Daoy (cell line): ENCODE measurements at places on chromosomes 6 and 20. TPM values are rescaled to one million over a fixed set of nuclear protein-coding genes. Genes with fewer than 3 reads are reported as not detected.

Gene LAMP5
- not detected in 2 replicates for total RNA-seq

Gene MCHR2
- total RNA-seq, result not detected in 2 replicates

Gene BPIFB1
- total RNA-seq, result not detected in 2 replicates

Gene ENPP5
- 1.3 and 2.5 TPM in 2 replicates for total RNA-seq

Gene CALHM5
- 2.7 and 3.2 TPM in 2 replicates for total RNA-seq

Gene UBE3D
- 7.9 and 9.9 TPM in 2 replicates for total RNA-seq

Gene ZC2HC1B
- not detected in 2 replicates for total RNA-seq

Gene CAP2
- 16.1 and 16.4 TPM in 2 replicates for total RNA-seq

Gene KCNG1
- 71.9 and 91.3 TPM in 2 replicates for total RNA-seq

Gene OPRL1
- total RNA-seq, result 0.33 and 0.51 TPM in 2 replicates

Gene PHACTR1
- 4.1 and 13.2 TPM in 2 replicates for total RNA-seq

Gene ID4
- total RNA-seq, result 2.1 and 3.0 TPM in 2 replicates

Gene CST7
- not detected in 2 replicates for total RNA-seq

Gene HTR1B
- not detected in 2 replicates for total RNA-seq

Gene HLA-G
- total RNA-seq, result not detected in 2 replicates

Gene USP49
- total RNA-seq, result 0.83 and 3.9 TPM in 2 replicates

Gene SRSF12
- 0.36 and 0.51 TPM in 2 replicates for total RNA-seq

Gene RPL10A
- total RNA-seq, result 1,576 and 1,963 TPM in 2 replicates

Gene TMEM244
- 2.7 TPM in 1 of 2 replicates, not detected in the other for total RNA-seq

Gene SPATA25
- total RNA-seq, result not detected in 2 replicates

Gene ASIP
- total RNA-seq, result not detected in 2 replicates

Gene OTOR
- total RNA-seq, result not detected in 2 replicates

Gene CCN6
- not detected in 2 replicates for total RNA-seq

Gene LPIN3
- 0.06 TPM in 1 of 2 replicates, not detected in the other for total RNA-seq

Gene FKBP1C
- 0.21 TPM in 1 of 2 replicates, not detected in the other for total RNA-seq

Gene SLC22A16
- total RNA-seq, result not detected in 2 replicates

Gene PGC
- not detected in 2 replicates for total RNA-seq

Gene GPSM3
- total RNA-seq, result 2.2 and 6.6 TPM in 2 replicates

Gene TMC2
- total RNA-seq, result not detected in 2 replicates

Gene CLVS2
- total RNA-seq, result under 0.01 TPM in 1 of 2 replicates, not detected in the other

Gene GPLD1
- 0.33 and 2.5 TPM in 2 replicates for total RNA-seq

Gene DPPA5
- total RNA-seq, result not detected in 2 replicates

Gene XKR7
- total RNA-seq, result under 0.01 and 0.12 TPM in 2 replicates

Gene CLIC5
- total RNA-seq, result 0.11 TPM in 1 of 2 replicates, not detected in the other

Gene LY86
- total RNA-seq, result not detected in 2 replicates
